ENCODE measurements at places on chromosomes 3 and 15.

- DNase-seq = no peak
These were observed 20.7 kb upstream of the POMGNT2 start for GRCh38 chr3:43126536-43126935.

DNA sequence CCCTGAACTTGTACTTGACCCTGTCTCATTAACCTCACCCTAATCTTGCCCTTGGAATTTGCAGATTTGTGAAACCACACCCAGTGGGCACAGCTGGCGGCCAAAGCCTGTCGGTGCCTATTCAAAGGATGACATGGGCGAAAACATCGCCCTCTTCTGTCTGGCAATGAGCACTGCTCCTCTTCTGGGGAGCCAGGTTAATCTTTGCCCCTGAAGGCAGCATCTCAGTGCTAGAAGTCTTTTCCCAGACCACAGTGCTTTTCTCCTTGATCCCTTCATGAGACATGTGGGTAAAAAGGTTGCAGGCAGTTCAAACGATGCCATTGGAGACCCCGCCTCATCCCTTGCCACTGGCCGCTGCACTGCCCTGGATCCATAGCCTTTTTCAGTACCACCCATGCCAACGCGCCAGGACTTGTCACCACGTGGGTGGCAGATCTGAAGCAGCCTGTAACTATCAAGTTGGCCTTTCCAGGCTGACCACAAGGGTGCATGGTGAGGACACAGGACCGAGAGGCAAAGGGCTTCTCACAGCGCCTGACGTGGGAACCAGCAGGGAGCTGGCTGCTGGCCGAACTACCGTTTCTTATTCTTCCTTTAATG, 6.5 kb upstream of the DNASE1L3 start:
- DNase-seq = peak; percentile 55

DNA sequence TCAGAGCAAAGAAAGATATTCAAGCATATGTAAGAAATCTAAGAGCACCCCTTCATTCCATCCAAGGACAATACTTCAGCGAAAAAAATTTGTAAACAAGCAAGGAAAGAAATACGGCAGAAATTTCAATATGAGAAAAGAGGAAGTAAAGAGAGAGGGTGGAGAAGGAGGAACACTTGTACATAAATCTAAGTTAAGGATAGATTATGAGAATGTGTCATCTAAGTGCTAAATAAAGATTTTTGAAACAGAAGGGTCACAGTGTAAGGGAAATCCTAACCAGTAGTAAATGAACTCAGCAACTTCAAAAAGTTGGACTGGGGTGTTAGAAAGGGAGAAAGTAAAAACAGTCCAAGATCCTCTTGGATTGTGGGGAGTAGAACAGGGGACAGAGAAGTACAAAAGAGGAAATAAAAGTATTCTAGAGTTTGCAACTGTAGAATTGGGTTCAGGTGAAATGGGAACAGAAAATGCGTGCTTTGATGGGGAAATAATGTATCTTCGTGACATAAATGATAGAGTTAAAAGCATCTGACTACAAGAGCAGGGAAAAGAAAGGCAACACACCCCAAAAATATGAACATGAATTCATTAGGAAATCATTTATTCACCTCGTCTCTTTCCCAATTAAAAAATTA, 68.5 kb upstream of the ATP13A5 start:
- no peak for DNase-seq

DNA sequence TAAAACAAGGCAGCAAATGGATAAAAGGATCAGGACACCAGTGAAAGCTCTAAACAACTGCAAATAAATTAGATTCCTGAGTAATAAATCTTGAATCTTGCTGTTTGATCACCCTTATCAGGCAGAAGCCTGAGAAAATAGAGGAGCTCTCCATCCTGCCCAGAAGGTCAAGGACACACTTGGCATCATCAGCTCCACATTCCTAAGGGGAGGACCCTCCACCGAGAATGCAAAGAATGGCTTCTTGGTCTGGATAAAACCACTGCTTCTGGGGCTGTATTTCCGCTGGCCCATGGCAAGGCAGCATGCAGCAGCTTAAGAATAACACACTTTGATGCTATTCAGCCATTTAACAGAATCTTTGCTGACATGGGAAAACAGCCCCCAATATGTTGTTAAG, 108.9 kb upstream of the TSC22D2 start:
- DNase-seq = no peak

GRCh38 chr3:177358977-177359592, 161.8 kb upstream of the TBL1XR1 start:
- DNase-seq = no peak

DNA sequence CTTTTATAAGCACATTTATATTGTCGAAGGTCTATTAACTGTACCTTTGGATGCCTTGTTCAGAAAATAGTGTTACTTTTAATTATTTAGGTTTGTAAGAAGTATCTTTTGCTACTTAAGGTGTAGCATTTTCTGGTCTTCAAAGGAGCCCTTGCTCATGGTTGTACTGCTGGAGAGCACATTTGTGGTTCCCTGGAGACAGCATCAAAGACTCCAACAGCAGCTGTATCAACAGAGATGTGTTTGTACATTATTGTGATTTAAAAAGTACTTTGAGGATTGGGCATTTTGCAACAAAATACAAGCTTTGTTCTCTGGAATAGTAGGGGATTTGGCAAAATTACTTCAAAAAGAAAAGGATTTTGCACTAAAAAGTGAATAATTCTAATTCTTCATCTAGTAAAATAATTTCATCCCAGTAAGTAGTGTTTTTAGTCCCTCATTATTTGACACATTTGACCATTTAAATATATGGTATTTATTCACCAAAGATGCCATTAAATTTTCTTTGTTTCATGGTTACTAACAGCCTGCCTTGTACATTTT, 16.5 kb downstream of the TBC1D23 start:
- DNase-seq = no peak

DNA sequence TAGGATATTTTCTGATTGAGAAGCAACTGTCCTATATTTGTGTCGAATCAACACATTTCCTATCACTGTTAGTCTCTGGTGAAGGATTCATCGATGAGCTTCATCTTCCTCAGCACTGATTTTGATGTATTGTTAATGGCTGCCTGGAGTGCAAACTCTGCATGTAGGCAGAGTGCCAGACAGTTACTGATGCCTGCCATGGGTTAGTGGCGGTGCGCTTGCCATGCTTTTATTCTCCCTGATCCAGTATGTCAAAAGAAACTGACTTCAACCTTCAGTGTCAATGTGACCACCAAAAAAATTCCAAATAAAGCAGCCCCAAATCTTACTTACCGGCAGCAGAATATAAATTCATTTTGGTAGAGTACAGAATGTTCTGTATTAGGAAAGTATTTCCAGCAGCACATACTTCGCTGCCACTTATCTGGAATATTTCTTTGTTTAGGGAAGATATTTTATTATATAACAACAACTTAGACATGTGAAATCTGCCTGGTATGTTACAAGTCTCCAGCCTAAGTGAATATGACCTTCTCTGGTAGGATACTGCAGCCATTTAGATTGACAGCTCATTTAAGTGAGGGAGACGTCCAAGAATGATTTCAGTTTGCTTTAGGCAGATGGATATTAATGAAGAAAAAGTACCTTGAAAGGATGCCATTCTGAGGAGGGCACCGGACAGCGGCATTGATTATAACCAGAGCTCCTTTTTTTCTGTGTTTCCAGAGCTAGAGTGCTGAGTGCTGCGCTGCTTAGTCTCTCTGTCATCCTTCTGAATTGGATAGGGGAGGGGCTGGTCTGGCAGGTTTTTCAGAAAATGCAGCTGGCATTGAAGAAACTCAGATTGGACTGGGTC, 59.9 kb downstream of the ARHGEF26 start:
- DNase-seq = no peak

DNA sequence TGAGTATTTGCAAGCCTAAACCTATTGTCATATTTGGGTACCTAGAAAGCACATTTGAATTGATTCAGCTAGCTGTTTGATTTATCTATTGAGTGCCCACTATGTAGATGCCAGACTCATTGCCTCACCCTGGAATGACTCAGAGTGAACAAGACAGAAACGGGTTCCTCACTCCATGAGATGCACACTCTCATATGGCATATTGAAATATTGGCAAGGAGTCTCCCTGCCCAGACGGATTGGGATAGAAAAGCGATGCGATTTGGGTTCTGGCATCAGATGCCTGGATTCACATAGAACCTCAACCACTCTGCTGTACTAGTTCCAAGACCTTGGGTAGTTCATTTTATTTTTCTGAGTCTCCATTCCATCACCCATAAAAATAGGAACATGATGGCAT, 22.5 kb downstream of the LRRN1 start:
- no peak for DNase-seq

DNA sequence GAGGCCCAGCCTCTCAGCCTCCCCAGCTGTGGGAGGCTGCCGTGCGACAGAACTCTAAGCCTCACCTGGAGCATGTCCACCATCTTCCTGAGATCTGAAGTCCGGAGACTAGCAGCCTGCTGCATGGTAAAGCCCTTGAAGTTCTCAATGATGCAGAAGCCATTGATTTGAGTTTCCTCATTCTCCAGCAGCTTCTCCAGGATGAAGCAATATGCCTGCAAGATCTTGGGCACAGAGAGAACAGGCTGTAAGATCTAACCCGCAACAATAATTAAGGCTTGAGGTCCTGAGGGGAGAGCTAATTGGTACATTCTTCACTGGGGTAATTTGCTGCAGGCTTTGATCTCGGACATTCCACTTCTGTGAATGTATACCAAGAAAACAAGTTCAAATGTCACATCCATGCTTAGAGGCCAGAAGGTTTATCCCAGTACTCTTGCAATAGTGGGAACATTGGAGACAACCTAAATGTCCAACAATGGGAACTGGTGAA, 9.7 kb downstream of the RLBP1 start:
- DNase-seq = no peak

- DNase-seq = no peak
These were observed 39.5 kb upstream of the GOLGA6B start for GRCh38 chr15:72614810-72615532.

DNA sequence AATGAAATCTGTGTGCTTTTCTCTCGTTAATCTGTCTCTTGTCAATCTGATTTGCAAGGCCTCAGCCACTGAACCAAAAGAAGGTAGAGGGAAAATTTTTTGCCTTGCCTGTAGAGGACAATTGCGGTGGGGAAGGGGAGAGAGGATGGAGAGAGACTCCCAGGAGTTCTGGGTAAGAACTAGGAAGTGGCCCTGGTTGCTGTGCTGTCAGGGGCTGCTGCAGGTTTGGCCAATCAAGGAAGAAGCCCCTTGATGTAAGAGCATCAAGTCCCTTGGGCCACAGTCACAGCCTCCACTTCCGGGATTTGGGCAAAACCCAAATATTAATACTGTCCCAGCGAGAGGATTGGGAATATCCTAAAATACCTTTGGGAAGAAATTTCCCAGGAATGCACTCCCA, 43.3 kb downstream of the TRANK1 start:
- no peak for DNase-seq

- no peak for DNase-seq
These were observed 114.4 kb downstream of the RYR3 start for GRCh38 chr15:33425142-33425541.

- no peak for DNase-seq
These were observed 48.0 kb downstream of the TYRO3 start for GRCh38 chr15:41606997-41607396.

DNA sequence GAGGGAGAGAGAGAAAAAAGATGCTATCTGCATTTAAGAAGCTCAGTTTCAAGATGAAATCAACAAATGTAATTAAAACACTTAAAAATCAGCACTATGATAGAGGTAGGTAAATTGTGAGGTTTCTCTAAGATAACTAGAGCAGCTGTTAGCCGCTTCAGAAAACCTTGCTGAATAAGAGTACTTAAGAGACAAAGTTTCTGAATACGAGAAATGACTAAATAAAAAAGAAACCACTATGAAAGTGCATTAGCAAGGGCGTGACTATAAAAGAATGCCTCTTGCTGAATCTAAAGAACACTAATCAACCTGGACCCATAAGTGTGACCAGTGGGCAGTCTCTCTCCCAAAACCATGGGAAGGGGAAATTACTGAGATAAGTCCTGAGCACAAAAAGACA, 41.8 kb downstream of the IQCB1 start:
- no peak for DNase-seq

GRCh38 chr3:68953816-68954444, 21.6 kb upstream of the TAFA4 start:
- no peak for DNase-seq

GRCh38 chr15:31852933-31853799, 177.1 kb upstream of the CHRNA7 start:
- DNase-seq = no peak

DNA sequence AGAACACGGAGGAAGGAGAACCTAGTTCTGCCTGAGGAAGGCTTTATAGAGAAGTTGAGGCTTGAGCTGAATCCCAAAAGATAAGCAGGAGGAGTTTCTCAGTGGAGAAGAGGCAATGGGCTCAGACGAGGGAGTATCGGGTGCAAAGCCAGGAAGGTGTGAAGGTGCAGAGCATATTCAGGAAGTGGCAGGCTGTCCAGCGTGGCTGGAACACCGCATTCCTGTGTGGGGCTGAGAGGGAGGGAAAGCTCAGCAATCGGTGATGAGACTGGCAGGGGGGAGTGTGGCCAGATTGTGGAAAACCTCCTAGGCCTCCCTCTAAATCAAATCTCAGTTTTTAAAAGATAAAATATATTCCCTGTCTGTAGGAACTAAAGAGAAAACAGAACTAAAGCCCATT, 63.0 kb downstream of the ARHGAP31 start:
- DNase-seq = no peak
